HCEC 1CT (cell line): ENCODE measurements at places on chromosomes 4 and X.

DNA sequence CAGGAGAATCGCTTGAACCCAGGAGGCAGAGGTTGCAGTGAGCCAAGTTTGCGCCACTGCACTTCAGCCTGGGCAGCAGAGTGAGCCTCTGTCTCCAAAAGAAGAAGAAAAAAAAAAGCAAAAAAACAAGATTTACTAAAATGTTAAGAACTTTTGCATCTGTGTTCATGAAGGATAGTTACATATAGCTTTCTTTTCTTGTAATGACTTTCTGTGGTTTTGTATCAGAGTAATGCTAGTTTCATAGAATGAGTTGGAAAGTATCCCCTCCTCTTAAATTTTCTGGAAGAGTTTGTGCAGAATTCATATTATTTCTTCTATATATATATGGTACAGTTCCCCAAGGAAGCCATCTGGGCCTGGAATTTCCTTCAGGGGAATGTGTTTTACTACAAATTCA, 17.0 kb upstream of the GRIPAP1 start:
- no peak for DNase-seq

GRCh38 chr4:121252224-121252806, 88.2 kb upstream of the TNIP3 start:
- DNase-seq, result peak; percentile 42

GRCh38 chr4:105415281-105415744, 58.5 kb downstream of the PPA2 start:
- DNase-seq, result no peak

DNA sequence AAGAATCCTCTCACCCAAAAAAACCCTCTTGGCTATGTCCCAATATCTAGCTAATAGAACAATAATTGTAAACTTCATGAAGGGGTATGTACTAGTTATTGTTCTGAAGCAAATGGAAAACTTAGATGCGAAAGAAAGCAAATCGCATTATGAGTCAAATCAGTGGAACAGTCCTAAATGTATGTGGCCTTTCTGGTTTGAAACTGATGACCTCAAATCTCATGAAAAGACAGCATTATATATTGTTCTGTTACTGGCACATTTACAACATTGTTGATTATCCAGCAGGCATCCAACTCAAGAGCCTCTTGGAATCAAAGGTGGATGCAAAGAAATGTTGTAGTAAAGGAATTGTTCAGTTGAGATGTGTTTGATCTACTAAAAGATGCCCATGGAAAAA, 34.7 kb downstream of the CSN3 start:
- DNase-seq, result no peak

- DNase-seq, result no peak
Observed at GRCh38 chr4:8352368-8353157, 83.0 kb downstream of the HTRA3 start.

DNA sequence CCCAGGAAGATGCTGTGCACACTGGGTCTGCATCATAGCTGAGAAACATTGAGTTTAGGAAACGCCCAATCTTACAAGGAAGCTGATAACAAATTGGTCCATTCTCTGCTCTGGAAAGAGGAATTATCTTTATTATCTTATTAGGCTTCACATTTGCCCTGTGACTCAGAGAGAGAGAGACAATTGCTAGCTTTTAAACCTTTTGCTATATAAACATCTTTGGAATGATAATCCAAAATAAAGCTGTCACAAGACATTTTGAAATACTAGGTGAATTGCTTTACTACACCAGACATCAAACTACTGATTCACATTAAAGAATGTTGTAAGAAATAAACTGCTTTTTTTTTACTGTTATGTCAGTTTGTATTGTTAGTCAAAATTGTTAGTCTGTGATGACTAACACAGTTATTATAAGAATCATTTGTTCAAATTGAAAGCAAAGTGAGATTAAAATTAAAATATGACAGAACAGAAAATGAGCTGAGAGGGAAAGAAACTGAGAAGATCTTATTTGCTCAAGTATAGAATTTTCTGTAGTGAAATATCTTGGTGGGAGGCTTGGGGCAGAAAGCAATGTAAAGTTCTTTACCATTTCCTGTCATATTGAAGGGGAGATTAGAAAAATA, 765.4 kb upstream of the PCDH10 start:
- DNase-seq, result peak; percentile 31

GRCh38 chr4:147683188-147683591, 773 bp downstream of the PRMT9 start:
- DNase-seq, result no peak

DNA sequence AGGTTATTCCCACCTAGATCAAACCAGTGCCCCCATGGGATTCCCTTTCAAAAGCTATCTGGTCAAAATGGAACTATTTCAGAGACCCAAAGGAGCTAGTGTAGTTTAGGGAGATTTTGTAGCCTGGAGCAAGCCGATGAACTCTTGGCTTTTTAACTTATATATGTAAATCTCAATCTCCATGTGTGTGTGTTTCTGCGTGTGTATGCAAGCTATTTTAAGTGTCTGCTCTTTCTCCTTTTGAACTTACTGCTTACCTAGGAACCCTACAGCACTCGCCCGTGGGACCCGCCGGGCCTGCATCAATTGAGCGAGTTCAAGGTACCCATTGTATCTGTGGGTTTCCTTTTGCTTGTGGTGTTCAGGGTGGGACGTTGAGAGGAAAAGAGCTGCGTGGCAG, 10.4 kb downstream of the CSTF2 start:
- no peak for DNase-seq

DNA sequence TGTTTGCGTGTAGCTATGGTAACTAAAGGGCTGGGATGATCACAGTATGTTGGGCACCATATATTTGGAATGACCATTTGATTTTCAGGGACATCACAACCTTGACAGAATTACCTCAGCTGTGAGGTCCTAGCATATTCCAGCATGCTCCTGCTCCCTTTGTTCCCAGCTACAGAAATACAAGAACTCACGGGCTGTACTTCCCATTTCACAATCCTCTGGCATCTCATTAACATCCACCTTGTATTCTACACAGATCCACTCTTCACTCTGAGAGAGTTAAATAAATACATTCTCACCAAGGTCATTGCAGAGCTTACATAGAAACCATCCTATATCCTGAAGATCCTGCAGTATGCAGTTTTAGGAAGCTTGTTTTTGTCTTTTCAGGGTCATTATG, 169.7 kb downstream of the FRMPD4 start:
- DNase-seq, result no peak

DNA sequence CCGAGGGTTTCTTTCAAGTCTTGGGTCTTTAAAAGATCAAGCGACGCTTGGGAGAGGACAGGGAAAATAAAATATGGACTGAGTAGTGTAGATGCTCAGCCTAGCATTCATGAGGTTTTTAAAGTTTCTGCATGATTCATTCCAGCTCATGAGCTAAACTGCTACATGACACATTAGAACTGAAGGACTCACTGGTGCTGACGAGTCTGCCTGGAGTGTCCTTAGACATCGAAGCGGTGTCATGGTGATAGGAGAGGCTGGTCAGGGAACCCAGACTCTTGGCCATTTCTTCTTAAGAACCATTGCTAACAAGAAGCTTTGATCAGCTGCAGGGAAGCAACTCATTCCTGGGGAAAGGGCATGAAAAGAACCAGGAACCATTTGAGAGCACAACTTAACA, 158.6 kb downstream of the TRIML1 start:
- DNase-seq, result peak; percentile 44

- DNase-seq, result no peak
Observed at GRCh38 chr4:125770814-125771398, 456.2 kb downstream of the FAT4 start.

- DNase-seq, result no peak
Observed at GRCh38 chr4:157964463-157964862, 208.4 kb downstream of the GASK1B start.

DNA sequence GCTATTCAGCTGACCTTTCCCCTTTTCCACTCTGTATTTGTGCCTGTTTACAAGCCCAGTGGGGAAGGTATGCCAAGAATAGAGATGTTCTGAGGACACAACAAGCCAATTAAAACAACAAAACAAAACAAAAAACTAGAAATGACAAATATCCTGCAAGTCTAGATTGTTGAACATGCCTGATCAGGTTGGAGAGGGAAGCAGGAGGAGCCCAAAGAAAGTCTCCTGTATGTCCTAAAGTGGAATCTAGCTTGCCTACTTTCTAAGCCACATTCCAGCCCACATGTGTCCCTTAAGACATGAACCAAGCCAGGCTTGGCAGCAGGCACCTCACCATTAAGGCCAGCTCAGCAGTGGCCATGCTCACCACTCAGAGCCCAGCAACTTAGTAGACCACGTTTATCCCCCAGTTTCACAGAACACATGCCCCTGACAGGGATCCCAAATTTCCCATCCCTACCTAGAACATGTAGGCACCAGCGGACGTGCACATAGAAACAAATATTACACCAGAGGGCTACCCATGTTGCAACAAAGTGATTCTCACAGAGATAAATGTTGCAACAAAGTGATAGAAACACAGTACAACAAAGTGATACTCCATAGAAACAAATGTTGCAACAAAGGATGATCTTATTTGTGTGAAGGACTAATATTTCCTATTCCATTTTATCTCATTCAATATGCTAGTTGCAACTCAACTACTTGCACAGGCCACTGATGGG, 48.3 kb downstream of the CD99L2 start:
- no peak for DNase-seq

DNA sequence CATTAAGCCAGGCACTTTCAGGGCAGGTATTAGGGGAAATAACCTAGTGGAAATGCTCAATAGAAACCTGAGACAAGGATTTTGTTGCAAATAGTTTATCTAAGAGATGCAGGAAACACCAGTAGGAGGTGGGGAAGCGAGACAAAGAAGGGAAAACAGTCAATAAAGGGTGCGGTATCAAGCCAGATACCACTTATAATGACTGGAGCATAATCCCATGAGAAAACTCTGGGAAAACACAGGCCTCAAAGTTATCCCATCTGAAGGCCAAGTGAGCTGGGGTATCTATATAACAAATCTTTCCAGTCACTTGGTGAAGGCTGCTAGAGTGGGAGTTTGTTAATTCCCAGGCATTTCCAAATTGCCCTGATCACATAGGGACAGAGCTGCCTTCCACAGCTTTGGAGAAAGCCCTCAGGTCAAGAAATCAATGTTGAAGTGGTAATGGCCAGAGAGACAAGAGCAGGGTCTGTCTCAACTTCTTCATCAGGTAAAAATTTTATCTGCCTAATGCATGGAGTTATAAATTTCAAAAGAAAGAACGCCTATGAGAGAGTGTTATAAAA, 9.8 kb upstream of the HMGB2 start:
- no peak for DNase-seq

- DNase-seq, result no peak
Observed at GRCh38 chr4:73730292-73730691, 10.1 kb upstream of the CXCL8 start.

- DNase-seq, result no peak
Observed at GRCh38 chrX:87578978-87579377, 61.4 kb downstream of the KLHL4 start.

DNA sequence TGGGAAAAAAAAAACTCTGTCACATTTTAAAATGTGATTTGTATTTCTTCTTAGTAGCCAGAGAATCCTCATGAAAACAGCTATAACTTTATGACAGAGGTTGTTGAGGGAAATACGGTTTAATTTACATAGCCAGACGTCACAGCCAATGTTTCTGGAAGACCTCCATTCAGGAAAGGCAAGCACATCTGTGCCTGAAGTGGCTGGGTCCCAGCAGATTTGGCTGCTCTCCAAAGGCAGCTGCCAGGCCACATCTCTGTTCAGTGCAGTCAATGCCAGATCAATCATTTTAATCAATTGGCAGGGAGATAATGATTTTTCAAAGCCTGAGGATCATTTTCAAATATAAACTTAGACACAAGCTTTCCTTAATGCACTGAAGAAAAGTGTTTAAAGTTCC, 86.5 kb upstream of the ZIC3 start:
- no peak for DNase-seq
